ENCODE measurements at places on chromosomes 13 and 19. TPM values are rescaled to one million over a fixed set of nuclear protein-coding genes. Genes with fewer than 3 reads are reported as not detected.

- H3K36me3 ChIP-seq, result no peaks in the 10 kb centered on the region
- H3K27me3 ChIP-seq, result no peaks in the 10 kb centered on the region
- no peak overlapping the region for H3K4me3 ChIP-seq
- H3K4me1 ChIP-seq, result no peaks in the 10 kb centered on the region
- no peak for DNase-seq
Observed at GRCh38 chr19:2616741-2617392, 85.6 kb downstream of the GNG7 start.

- H3K27me3 ChIP-seq, result no peaks in the 10 kb centered on the region
- DNase-seq, result no peak
- no peaks in the 10 kb centered on the region for H3K36me3 ChIP-seq
- H3K4me1 ChIP-seq, result no peaks in the 10 kb centered on the region
- no peak overlapping the region for H3K27ac ChIP-seq
- H3K4me3 ChIP-seq, result no peak overlapping the region
Observed at GRCh38 chr13:95317039-95317989, 16.1 kb upstream of the ABCC4 start.

DNA sequence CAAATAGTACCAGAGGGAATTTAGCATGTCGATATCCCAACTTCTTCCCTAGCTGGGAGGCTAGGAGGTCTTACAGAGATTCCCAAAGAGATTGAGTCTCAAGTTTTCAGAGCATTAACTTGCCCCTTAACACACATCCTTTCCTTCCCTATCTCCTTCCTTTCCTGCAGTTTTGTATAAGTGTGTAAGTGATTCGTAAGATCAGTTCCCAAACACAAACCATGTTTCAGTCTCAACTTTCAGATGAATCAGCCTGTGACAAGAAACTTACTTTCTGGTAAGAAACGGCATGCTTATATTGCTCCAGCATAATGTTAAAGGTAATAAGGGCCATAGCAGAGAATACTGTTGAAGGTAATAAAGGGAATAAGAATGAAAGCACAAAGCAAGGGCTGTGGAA lies 472.2 kb downstream of the LIG4 start:
- H3K4me1 ChIP-seq, result peaks cover 6% of the 10 kb centered on the region
- DNase-seq, result no peak
- no peak overlapping the region for H3K4me3 ChIP-seq
- peak overlapping the region; percentile 30 for H3K27ac ChIP-seq
- H3K27me3 ChIP-seq, result no peaks in the 10 kb centered on the region
- no peaks in the 10 kb centered on the region for H3K36me3 ChIP-seq

DNA sequence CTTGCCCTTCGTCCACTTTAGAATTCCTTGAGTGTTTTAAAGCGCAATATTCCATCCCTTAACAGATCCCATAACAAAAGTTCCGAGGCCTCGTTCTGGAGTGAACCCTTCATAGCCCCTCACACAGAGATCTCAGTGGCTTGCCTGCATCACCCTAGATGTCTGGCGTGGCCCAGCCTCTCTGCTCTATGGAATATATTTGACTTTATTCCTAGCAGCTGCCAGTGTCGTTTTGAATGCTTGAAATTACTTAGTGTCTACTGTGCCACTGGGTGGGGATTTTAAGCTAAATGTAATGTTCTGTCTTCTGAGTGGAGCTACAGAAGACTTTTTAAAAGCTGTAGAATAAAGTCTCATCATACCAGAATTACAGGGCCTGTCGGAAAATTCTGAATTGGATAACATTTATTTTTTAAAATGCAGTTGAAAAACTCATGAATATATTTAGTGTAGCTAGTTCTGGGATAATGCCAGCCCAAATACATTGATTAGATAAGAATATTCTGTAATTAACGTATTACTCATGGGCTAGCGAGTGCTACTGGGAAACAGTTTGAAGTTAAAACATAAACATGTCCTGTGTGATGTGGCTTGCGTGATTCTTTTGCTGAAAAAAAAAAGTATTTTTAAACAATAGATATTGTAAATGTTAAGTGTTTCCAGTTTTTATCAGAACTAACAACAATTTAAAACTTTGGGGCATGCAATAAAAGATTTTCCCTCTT lies 111.8 kb downstream of the ESD start:
- H3K4me3 ChIP-seq, result no peak overlapping the region
- no peak for DNase-seq

DNA sequence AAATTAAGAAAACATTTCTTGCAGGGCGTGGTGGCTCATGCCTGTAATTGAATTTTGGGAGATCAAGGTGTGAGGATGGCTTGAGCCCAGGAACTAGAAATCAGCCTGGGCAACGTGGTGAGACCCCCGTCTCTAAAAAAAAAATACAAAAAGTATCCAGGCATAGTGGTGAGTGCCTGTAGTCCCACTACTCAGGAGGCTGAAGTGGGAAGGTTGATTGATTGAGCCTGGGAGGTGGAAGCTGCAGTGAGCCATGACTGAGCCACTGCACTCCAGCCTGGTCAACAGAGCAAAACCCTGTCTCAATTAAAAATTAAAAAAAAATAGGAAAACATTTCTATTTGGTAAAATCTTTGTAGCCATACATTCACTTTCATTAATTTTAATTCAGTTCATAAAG lies 526.5 kb downstream of the PCDH9 start:
- H3K27ac ChIP-seq, result no peak overlapping the region
- no peak for DNase-seq
- H3K36me3 ChIP-seq, result no peaks in the 10 kb centered on the region
- H3K27me3 ChIP-seq, result no peaks in the 10 kb centered on the region
- no peaks in the 10 kb centered on the region for H3K4me1 ChIP-seq

GRCh38 chr13:110574161-110574560 lies 12.6 kb upstream of the RAB20 start:
- H3K4me1 ChIP-seq, result no peaks in the 10 kb centered on the region
- DNase-seq, result no peak
- no peak overlapping the region for H3K27ac ChIP-seq
- no peaks in the 10 kb centered on the region for H3K36me3 ChIP-seq

DNA sequence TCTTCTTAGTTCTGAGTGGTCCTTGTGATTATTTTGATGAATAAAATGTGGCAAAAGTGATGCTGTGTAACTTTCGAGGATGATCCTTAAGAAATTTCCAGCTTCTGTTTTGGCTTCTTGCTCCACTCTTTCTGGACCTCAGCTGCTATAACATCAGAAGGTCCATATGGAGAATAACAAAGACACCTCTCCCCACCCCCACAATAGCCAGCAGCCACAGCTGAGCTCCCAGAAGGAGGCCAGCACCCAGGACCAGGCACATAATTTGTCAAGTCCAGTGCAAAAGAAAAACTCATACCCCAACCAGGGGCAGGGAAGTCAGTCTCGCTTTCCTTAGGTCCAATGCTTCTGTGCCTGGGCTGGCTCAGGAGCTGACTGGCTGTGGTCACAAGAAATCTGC lies 357.6 kb downstream of the RFC3 start:
- DNase-seq, result no peak
- H3K4me1 ChIP-seq, result peaks cover 9% of the 10 kb centered on the region
- H3K36me3 ChIP-seq, result no peaks in the 10 kb centered on the region
- H3K27me3 ChIP-seq, result no peaks in the 10 kb centered on the region
- H3K27ac ChIP-seq, result no peak overlapping the region

GRCh38 chr19:56372281-56372680 lies 21.1 kb downstream of the ZNF582 start:
- H3K4me3 ChIP-seq, result no peak overlapping the region
- no peaks in the 10 kb centered on the region for H3K27me3 ChIP-seq
- peaks cover 6% of the 10 kb centered on the region for H3K4me1 ChIP-seq
- H3K27ac ChIP-seq, result no peak overlapping the region
- peaks cover 30% of the 10 kb centered on the region for H3K36me3 ChIP-seq

- no peaks in the 10 kb centered on the region for H3K36me3 ChIP-seq
- no peak overlapping the region for H3K4me3 ChIP-seq
- H3K27me3 ChIP-seq, result no peaks in the 10 kb centered on the region
- H3K27ac ChIP-seq, result no peak overlapping the region
- DNase-seq, result peak; percentile 36
Observed at GRCh38 chr19:4089400-4089908, 22.8 kb upstream of the ZBTB7A start.

DNA sequence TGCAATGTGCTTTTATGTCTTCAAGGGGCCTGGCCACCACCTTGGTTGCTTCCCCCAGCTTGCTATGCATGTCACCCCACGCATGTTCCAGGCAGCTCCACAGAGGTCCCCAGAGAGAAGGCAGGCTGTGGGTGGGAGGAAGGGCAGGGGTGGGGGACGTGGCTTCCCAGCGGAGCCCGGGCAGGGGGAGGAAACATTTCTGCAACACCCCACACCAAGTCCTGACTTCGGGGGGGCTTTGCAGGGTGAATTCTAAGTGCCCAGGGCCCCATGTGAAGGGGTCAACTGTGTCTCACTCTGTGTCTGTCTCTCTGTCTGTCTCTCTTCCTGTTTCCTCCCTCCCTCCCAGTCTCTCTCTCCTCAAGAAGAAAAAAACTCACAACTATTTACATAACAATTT lies 39.6 kb downstream of the LTBP4 start:
- no peak overlapping the region for H3K4me3 ChIP-seq
- peaks cover 7% of the 10 kb centered on the region for H3K4me1 ChIP-seq
- H3K27me3 ChIP-seq, result peaks cover 5% of the 10 kb centered on the region
- H3K36me3 ChIP-seq, result no peaks in the 10 kb centered on the region
- H3K27ac ChIP-seq, result no peak overlapping the region
- no peak for DNase-seq

STOML3 gene
- 0.16 TPM for total RNA-seq

PGLYRP2 gene
- not detected for total RNA-seq
